Stimulated activated CD8-positive, alpha-beta memory T cell treated with anti-CD3 and anti-CD28 coated beads, Interleukin-7, amount 100 ng/mL, for 1 hour (primary cell): ENCODE measurements at places on chromosomes 5 and 9.

GRCh38 chr5:95283022-95283615 lies 1.8 kb downstream of the MCTP1 start:
- DNase-seq = no peak

- no peak for DNase-seq
These were observed 115.9 kb downstream of the RGS3 start for GRCh38 chr9:113579283-113580040.

DNA sequence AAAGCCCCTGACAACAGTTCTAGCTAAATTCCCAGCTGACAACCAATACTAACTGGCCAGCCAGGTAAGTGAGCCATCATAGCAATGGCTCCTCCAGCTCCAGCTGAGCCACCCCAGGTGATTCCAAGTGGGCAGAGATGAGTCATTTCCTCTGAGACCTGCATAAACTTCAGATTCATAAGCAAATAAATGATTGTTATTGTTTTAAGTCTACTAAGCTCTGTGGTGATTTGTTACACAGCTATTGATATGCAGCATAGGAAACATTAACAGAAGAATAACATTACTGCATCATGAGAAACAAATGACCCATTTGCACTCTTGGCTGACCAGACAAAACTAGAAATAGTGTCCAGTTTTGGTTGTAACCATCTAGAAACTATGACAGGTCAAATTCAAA lies 60.3 kb downstream of the TTC39B start:
- no peak for DNase-seq

- no peak for DNase-seq
These were observed 607 bp downstream of the UHRF2 start for GRCh38 chr9:6413365-6414246.

DNA sequence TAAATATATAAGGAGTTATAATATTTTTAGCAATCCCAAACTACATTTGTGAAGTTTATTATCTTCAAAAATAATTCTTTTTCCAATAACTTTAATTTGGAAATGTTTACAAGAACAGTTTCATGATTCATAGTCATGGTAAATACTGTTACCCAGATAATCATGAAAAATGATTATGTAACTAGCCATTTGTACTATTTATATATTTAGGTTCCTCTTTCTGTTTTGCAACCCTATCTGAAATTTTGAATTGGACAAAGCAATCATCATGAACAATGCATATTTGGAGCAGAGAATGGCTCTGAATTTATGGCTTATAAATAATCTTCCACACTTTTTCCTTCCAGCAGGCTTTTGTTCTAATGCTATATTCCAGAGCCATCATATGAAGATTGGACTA lies 499.7 kb downstream of the SLCO4C1 start:
- DNase-seq = no peak

DNA sequence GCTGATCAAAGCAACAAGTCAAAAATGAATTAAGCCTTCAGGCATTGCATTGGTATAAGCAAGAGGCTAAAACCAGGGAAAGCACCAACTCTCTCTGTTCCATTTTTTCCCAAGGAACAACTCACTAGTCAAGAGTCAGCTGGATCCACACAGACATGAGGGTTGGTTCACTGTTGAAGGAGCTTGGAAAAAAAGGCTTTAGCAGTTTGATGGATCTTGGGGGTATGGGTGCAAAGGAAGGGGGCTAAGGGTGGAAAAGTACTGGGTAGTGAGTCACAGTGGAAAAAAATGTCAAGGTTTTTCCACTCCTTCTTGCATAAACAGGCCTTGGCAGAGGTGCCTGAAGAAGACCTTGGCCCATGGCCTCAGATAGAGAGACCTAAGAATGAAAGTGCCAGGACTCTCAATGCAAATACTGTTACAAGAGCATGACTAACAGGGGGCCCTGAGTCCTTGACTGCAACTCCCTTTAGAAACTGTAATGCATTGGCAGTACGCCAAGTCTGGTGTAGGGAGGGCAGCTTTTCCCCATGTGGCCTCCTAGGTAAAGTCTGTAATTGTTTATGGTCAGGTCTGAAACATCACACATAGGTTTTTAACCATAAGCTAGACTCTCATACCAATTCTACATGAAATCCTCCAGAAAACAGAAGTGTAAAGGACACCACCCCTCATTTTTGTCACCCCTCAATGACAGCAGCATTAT lies 23.7 kb downstream of the ACTL7A start:
- DNase-seq = no peak

DNA sequence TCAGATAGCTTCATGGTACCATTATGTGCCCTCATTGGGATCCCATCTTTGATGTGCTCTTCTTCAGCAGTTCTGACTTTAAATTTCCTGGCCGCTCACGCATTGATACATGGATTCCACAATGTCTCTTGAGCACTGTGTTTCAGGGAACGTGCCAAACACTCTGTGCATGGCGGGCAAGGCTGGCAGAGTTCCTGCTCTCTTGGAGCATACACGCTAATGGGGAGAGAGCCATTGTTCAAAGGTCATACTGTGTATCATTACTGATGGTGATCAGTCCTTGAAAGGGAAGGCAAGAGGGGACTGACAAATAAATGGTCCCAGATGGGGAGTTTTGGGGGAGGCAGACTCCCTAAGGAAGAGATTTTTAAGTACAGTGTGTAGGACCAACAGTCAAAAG lies 52.3 kb downstream of the AMBP start:
- no peak for DNase-seq

DNA sequence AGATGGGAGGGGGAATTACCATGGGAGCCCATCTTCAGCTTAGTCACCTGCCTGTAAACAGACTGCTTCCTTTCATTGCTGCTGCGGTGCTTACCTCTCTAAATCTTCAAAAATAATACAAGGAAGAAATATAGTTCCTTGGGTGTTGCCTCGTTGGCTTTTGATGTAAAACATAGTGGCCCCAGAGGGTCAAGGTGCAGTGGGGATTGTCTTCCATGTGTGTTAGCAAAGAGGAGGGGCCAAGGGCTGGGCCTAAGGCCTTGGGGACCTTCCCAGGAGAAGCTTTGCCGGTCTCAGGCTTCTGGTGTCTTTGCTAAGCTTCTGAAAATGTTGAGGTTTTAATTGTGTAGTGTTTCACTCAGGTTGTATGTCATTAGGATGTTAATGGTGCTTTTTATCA lies 90.0 kb downstream of the PDE8B start:
- no peak for DNase-seq

DNA sequence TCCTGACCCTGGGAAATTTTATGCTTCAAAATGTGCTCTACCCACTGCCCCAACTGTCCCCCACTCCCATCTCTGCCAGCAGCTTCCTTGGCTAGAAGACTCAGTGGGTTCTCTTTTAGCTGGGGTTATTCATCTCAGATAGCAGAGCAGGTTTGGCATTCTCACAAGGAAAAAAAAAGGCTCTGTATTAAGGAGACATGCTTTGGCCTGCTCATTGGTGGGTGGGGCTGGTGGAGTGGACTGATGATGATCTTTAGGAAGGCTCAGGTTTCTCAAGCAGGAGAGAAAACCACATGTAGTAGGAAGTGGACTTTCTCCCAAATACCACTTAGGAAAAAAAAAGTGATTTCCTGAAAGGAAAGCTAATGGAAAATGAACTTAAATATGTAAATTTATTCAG lies 279.2 kb upstream of the ZNF462 start:
- no peak for DNase-seq

DNA sequence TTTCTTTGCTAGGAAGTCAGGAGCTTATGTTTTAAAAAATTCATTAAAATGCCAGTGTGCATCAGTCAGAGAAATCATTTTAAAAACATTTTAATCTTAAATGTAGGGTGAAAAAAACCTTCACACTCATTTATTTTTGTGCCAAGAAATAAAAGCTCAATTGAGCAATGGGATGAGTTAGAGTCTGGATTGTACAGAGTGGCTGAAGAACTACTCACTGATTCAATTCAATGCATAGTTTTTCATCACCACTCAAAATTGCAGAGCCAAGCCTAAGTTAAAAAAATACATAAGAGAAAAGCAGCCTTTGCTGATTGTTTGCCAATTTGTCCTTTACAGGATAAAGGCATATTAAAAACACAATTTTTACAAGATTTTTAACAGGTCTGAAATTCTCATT lies 168.2 kb upstream of the DMRTA1 start:
- no peak for DNase-seq

- DNase-seq = no peak
These were observed 1365.5 kb upstream of the CDH9 start for GRCh38 chr5:28403846-28404245.

DNA sequence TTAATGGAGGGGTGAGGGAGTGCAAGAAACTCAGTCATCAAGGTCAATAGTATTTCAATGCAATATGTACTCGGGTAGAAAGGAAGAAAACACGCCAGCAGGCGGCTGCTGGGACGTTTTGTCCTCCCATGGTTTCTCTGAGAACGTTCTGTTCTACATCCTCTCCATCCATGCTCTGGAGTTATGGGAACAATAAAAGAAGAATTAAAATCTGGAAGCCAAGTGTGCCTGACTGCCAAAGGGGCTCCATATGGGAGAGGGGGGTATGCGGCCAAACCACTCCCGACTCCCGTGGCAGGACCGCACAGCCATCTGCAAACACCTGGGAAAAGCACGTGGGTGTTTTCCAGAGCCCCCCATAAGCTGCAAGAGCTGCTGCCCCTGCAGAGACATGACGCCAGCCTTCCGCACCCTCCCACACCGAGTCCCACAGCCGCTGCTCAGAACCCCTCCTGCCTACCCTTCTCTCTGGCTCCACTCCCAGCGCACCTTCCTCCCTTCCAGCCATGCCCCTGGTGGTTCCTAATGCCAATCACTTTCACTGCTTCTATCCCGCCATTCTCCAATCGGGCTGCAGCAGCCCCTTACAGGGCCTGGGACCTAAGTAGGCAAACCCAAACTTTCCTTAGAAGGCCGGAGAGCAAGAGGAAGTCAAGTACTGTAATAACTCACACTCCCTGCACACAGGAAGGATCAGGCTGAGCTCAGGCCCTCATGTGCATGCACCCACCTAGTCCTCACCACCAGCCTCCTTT lies 241.6 kb downstream of the SYK start:
- DNase-seq = no peak

- no peak for DNase-seq
These were observed 12.5 kb upstream of the CTSL start for GRCh38 chr9:87713278-87713987.

GRCh38 chr5:9335754-9336495 lies 209.9 kb downstream of the SEMA5A start:
- no peak for DNase-seq

- no peak for DNase-seq
These were observed 21.6 kb upstream of the SLC9A3 start for GRCh38 chr5:545641-546375.

DNA sequence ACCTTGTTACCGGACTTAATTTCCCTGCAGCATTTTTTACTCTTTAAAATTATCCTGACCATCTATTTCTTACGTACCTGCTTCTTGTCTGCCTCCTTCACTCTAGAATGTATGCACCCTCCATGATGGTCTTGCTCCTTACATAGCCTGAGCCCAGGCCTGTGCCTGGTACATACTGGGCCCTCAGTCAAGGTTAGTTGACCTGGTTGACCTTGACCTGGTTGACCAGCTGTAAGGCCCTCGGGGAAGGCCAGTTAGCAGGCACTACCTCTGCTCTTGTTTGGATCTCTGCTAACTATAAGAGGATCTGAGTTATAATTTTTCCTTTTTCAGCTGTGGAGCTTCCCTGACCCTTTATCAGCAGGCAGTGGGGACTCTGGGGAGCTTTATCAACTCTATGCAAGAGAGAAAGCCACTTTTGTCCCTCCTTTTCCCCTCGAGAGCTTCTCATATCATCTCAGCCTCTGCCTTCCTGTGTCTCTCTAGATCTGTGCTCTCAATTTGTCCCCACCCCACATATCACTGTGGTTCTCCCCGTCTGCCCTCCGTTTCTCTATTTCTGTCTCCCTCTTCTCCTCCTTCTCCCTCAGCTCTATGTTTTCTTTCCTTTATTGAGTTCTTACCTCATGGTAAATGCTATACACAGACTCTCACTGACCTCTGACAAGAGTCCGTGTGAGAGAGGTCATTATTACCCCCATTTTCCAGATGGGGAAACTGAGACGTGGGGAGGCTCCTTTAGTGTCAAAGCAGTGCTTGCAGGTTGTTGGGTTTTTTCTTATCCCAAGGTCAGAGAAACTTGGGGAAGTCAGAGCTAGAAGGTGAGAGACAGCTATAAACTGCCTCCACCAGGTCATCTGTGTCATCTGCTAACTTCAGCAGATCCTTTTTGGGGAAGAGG lies 28.6 kb downstream of the SPRY4 start:
- DNase-seq = no peak

DNA sequence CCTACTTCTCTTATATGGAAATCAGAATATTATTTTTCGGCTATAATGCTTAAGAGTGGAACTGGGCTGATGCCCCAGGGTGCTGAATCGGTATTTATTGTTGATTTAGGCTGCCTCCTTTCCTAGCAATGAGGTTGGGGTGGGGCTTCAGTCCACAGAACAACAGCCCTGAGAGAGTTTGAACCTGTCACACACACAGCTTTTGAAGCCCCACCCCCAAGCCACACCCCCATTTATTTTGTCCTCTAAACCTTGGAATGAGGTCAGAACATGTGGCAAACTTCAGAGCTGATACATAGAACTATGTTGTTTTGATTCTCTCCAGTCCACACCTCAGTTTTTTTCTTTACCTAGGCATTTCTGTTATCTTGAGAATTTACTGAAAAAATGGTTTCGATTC lies 51.7 kb upstream of the CAMK4 start:
- no peak for DNase-seq

DNA sequence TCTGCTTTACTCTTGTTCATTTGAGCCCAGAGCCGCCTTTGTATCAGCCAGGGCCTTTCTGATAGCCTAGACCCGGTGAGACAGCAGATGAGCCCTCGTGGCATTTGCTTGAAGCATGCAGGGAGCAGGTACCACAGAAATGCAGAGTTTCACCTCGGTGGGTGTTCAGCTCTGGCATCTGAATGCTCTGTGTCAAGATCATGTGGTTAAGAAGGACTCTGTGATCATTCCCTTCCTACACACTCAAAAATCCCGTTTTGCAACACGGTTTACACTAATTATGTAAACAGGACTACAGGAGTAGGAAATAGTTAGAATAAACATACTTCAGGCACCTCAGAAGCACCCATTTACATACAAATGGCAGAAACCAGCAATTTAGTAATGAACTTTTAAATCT lies 67.2 kb downstream of the MVB12B start:
- DNase-seq = no peak

- DNase-seq = no peak
These were observed 105.7 kb upstream of the ZNF618 start for GRCh38 chr9:113770396-113770795.

- DNase-seq = no peak
These were observed 99.2 kb downstream of the PHF2 start for GRCh38 chr9:93675336-93676150.

- DNase-seq = no peak
These were observed 14.1 kb downstream of the HSPB3 start for GRCh38 chr5:54469622-54470021.

DNA sequence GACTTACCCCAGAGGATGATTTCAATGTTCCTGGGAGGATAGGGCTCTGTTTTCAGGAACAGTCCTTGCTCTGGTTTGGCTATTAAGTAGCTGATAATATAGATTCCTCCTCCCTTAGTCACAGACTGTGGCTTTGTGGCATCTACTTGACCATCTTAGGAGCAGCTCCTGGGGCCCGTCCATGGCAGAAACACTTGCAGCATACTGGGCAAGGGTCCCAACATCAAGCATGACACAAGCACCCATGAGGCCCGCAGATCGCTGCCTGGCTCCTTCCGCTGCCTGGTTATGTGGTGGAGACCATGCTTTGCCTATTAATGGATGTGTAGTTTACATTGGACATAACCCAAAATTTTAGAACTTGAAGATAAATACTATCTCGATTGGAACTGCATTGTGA lies 170.1 kb downstream of the ICE1 start:
- DNase-seq = no peak

GRCh38 chr5:119031905-119032304 lies 39.0 kb upstream of the DMXL1 start:
- DNase-seq = no peak

GRCh38 chr5:101728933-101729332 lies 567.2 kb downstream of the SLCO4C1 start:
- DNase-seq = no peak
